ENCODE measurements at places on chromosomes 5 and 9.

DNA sequence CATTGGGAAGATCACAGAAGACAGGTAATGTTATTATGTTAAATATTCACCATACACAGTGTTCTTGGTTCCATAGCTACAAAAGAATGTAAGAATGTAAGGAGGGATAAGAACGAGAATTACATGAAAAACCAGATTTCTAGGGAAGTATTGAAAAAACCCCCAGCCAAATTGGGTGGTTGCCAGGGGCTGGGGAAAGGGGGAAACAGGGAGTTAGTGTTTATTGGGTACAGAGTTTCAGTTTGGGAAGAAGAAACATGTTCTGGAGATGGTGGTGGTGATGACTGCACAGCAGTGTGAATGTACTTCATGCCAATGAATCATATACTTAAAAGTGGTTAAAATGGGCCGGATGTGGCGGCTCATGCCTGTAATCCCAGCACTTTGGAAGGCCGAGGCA, 40.3 kb downstream of the GLRX start:
- no peak for DNase-seq

DNA sequence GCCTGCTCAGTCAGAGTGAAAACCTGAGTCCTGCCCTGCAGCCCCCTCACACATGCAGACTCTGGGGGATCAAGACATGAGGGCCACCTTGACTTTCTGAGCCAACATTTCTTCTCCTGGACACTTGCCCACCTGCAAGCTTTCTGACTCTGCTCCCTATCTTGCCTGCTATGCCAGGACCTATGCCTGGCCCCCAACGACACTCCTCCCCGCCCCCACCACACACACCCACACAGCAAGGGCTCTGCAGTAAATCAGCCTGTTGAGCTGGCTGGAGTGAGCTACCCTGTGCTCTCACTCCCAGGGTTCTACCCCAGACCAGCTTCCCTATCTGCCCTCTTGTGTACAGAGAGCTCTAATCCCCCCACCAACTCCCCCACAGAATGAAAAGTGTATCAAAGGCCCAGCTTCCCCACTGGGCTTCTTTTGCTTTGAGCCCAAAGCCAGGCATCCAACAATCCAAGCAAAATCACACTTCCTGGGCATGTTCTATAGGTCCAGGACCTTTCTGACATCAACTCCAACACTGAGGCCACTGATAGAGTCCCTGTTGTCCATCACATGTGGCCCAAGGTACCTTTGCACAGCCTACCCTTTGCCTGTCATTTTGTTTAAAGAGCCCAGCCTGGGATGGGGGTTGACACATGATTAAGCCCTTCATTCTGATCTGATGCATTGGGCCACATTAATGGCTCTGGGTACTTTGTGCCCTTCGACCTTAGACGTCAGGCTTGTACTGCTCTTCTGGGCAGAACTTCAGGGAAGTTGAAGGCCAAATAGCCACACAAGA, 7.2 kb downstream of the PDLIM4 start:
- no peak for DNase-seq

GRCh38 chr9:89751079-89751825, 146.4 kb downstream of the GADD45G start:
- DNase-seq, result no peak

DNA sequence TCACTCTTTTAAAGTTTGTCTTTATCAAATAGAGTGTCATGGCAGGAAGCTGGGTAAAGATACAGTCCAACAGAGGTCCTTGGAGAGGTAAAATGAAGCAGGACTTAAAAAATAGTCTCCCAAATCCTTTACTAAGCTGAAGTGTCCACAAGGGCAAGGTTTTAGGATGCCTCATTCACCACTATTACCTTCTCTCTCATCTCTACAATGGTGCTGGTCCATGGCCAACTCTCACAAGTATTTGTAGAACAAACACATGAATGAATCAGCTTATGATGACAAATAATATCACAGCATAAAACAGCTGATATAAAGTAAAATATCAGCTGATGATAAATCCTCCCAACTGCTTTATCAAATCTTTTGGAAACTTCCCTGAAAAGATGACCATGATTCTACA, 162.3 kb upstream of the ZNF462 start:
- no peak for DNase-seq

DNA sequence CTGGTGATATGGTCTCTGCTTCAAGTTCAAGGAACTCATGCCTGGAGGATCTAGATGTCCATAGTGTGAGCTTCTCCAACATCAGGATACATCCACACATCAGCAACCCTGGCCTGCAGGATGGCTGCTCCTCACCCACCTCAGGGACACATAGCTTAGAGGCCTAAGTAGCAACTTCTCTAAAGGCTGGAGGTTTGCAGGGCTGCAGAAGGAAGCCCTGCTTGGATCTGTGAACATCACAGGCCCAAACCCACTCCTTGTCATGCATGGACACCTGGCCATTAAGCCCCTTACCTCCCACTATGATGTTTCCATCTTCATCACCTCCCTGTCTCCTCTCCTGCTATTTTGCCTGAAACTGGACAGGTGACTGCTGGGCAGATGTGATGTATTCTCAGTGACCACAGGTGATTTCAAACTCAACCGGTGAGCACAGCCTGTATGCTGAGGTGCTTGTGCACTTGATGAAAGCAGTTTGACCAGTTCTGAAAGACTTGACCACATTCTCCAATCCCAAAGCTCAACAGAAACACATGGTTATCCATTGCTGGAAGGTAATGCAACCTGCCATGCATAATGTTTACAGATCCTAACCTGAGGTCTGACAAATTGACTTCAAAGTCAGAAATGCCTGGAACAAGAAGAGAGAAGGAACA, 205.2 kb downstream of the FSTL4 start:
- DNase-seq, result no peak

- no peak for DNase-seq
Measured at GRCh38 chr5:175717837-175718236, 60.0 kb downstream of the HRH2 start.

- no peak for DNase-seq
Measured at GRCh38 chr5:76292620-76293322, 110.3 kb upstream of the IQGAP2 start.

GRCh38 chr9:37036371-37036775, 2.3 kb upstream of the PAX5 start:
- no peak for DNase-seq

GRCh38 chr9:75395336-75395735, 307.0 kb downstream of the OSTF1 start:
- no peak for DNase-seq

DNA sequence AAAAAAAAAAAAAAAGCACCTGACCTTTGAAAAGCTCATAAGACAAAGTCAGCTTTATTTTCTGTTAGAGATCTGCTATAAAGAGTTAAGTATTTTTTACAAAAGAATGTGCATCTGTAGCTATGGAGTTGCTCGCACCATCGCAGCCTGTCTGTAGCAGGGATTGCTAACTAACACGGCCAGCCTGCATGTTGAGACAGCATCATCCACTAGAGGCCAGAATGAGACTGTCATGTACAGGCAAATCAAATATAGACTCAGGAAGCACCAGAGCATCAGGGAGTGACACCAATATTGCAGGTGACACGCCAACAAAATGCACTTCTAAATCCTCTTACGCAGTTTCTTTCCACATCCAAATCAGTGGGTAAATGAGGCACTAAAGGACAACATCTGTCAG, 136.3 kb upstream of the RASEF start:
- no peak for DNase-seq

GRCh38 chr5:127254729-127255284, 35.8 kb upstream of the MEGF10 start:
- no peak for DNase-seq

DNA sequence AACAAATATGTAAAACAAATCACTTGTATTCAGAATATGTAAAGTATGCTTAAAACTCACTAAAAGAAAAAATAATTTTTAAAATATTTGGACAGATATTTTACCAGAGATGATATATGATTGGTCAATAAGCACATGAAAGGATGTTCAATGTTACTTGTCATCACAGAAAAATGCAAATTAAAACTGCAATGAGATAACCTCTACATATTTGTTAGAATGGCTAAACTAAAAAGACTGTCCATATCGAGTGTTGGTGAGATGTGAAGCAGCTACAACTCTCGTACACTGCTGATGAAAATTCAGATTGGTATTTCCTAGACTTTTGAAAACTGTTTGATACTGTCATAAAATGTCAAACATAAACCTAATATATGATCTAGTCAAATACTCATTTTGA, 685.1 kb downstream of the DTWD2 start:
- no peak for DNase-seq

Measured in stimulated activated CD4-positive, alpha-beta T cell treated with anti-CD3 and anti-CD28 coated beads, Interleukin-12 subunit alpha, Interleukin-12 subunit beta, amount 100 ng/mL, for 48 hours (primary cell).